ENCODE measurements at places on chromosomes 1 and 21.
A peak's percentile ranks its signal among the peaks of the same experiment; 100 is the strongest.

GRCh38 chr1:110068646-110069403 lies 1.6 kb downstream of the ALX3 start:
- DNase-seq = peak; percentile 52

DNA sequence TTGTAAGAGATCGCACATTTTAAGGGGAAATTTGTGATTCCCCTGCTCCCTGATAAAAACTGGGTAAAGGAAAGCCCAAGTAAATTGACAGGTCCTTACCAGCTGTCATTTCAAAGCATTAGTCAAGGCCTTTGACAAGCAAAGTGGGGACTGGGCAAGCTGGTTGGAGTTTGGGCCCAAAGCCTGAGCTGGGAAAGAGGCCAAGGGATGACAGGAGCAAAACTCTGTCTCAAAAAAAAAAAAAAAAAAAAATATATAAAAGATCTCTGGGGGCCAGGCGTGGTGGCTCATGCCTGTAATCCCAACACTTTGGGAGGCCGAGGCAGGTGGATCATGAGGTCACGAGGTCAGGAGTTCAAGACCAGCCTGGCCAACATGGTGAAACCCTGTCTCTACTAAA lies 36.9 kb downstream of the SLC2A1 start:
- DNase-seq = no peak

DNA sequence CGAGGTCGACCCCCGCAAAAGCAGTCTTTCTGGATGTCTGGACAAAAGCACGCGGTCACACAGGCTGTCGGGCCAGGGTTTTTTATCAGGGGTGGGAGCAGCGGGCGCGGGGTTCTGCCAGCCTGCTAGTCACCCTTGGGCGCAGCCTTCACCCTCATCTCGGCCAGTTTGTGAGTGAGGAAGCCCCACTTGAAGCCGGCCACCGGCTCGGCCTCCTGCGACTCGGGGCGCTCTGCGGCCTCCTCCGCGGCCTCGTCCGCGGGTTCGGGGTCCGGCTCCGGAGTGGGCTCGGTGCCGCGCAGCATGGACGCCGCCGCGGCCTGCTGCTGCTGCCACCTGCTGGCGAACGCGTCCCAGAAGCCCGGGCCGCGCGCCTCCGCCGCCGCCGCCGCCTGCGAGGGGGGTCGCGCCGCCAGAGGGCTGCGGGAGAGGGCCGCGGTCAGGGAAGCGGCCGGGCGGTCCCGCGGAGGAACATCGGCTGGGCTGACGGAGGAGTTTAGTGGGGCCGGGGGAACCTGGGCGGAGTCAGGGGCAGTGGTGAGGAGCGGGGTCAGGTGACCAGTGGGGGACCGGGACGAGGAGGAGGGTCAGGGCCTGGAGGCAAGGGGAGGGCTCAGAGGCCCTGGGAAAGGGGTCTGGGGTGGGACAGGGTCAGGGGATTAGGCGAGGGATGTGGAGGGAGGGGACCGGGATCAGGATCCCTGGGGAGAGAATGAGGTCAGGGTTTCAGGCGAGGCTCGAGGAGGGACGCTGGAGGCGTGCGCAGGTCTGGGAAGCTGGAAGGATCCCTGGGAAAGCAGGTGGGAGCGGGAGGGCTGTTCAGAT lies 4.5 kb downstream of the C1orf232 start:
- DNase-seq = peak; percentile 86

- no peak for DNase-seq
Observed at GRCh38 chr1:203828002-203828401, 32.6 kb downstream of the ZBED6 start.

DNA sequence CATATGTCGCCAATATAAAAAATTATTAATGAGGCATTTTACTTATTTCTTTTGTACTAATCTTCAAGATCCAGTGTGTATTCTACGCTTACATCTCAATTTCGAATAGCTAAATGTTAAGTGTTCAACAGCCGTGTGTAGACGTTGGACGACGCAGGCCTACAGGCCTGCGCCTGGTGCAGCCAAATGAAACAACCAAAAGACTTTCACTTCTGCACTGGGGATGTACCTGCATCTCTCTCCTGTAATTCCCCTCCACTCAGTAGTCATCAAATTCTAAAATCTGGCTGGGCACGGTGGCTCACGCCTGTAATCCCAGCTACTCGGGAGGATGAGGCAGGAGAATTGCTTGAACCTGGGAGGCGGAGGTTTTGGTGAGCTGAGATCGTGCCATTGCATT lies 76.8 kb upstream of the HNRNPU start:
- no peak for DNase-seq

DNA sequence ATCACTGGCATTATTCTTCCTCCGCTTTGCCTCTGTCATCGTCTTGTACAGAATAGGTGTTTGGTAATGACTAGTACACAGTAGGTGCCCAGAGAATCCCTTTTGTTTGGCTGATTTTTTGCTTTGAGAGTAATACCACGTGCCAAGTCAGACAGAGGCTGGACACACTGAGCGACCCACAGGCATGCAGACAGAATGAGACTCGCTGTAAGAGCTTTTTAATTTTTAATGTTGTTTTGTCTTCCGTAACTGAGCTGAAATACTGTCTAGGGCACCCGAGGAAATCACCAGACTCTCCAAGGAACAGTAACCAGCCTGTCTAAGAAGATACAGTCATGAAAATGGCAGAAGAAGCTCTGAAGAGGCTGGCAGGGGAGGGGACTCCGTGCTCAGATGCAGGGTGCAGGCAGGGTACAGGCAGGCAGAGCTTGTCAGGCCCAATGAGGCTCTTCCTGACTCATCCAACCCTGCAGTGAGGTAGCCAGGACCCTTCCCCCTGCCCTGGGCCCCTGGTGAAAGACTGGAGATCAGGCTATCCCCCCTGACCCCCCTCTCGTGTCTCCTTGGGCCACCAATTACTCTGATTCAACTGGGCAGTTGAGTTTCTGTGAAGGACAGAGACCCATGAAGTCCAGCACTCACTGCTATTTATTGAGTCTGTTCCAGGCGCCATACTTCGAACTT lies 60.1 kb upstream of the ECE1 start:
- DNase-seq = no peak

GRCh38 chr1:36128905-36129206 lies 3.8 kb upstream of the COL8A2 start:
- no peak for DNase-seq

- DNase-seq = no peak
Observed at GRCh38 chr1:183885142-183885735, 80.3 kb downstream of the RGL1 start.

DNA sequence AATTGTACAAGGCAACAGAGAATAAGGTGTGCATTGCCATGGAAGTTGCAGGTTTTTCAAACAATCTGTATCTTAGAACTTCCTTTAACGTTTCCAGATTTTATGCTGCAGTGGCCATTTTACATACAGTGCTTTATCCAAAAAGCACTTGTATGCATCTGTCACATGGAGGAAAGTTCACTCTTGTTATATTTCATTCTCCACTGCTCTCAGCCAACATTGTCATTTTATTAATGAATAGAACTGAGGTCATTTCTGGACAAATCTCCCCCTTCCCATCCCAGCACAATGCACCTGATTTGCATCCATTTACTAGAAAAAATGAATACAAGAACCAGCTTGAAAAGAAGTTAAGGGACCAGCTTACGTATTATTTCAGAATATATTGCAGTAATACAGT lies 342.0 kb downstream of the USP25 start:
- no peak for DNase-seq

- DNase-seq = no peak
Observed at GRCh38 chr1:56833088-56833487, 13.9 kb upstream of the FYB2 start.

DNA sequence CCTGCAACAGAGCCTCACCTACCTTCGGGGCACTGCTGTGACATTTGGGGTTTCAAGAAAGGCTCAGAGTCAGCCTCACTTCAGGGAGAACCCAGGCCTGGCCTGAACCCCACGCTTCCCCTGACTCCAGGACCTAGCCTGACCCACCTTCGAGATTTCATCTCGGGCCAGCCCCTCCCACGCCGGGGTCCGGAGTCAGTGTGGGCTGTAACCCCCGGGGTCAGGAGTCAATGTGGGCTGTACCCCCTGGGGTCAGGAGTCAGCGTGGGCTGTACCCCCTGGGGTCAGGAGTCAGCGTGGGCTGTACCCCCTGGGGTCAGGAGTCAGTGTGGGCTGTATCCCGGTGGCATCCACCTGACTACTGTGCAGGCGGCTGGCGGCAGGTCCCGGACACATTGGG lies 183.0 kb upstream of the RAB4A start:
- no peak for DNase-seq

DNA sequence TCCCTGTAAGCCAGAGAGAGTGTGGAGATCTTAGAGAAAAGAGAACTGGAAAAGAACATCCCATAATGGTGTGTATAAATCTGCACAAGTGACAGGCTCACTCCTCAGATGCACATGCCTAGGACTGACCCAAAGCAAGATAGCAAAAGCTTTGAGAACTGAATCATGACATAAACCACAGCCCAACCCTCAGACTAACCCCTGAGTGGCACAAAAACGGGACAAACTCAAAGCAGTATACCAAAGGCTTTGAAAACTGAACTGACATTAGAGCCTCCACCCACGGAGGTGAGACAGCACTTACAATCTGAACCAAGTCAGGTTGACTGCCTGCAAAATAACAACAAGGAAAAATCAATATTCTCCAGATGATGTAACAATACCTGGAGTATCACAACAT lies 70.8 kb downstream of the TIAM1 start:
- no peak for DNase-seq

- DNase-seq = no peak
Observed at GRCh38 chr1:212581034-212581433, 27.5 kb upstream of the ATF3 start.

DNA sequence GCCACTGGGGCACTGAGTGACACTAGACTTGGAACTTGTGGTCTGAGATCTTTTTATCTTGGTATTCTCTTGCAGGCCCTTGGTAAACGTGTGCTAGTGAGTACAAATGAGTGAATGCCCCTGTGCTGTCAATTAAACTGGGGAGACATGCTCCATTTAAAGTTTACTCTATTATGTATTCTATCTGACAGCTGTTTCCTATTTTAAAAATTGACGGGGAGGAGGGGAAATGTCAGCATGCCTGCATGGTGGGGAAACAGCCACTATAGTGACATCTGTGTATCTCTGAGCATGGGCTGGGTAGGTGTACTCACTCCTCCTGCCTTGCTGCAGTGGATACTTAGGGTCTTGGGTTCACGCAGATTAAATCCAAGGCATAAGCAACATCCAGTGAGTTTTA lies 59.0 kb upstream of the IKBKE start:
- DNase-seq = no peak

DNA sequence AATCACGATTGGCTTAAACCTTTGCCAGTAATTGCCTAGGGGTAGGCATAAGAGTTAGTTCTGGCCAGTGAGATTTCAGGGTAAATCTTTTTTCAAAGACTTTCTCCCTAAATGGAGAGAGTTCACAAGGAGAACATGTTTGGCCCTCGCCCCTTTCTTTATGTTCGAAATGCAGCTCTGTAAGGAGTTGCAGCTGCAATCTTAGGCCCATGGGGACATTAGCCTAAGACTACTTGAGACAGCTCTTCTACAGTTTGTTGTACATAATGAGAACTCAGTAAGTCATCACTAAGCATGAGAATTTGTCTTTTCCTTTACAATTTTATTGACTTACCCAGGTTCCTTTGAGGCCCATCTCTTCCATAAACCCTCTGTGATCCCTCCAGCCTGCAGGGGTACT lies 40.4 kb upstream of the GADD45A start:
- no peak for DNase-seq

DNA sequence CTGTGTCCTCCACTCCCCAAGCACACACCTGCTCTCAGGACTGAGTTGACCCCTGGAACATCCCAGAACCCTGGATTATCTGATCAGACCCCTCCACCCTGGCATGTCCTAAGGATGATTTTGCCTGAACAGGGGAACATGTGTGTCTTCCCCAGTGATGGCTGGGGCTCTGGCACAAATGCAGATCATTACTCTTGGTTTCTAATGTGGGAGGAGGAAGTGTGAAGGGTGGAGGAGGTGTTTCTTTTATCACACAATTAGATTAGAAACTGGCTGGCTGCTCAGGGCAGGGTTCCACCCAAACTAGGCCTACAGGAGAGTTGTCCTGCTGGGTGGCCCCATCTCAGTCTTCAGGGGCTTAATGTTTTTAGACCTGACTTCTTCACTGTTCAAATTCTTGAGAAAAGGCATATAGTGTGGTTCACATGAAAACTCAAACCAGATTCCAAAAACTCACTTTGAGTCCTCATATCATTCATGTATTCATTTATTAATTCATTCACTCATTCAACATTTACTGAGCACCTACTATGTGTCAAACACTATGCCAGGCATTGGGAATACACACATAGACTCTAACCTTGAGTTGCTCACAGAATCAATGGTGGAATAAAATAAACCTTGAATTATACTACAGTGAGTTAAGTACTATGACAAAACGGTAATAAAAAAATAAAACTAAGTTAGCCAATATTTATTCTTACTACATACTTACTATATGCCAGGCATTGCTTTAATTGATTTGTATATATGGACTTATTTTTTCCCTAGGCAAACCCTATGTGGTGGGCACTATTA lies 221.8 kb upstream of the JUN start:
- no peak for DNase-seq

- DNase-seq = no peak
Observed at GRCh38 chr21:45421846-45422775, 17.1 kb downstream of the COL18A1 start.

DNA sequence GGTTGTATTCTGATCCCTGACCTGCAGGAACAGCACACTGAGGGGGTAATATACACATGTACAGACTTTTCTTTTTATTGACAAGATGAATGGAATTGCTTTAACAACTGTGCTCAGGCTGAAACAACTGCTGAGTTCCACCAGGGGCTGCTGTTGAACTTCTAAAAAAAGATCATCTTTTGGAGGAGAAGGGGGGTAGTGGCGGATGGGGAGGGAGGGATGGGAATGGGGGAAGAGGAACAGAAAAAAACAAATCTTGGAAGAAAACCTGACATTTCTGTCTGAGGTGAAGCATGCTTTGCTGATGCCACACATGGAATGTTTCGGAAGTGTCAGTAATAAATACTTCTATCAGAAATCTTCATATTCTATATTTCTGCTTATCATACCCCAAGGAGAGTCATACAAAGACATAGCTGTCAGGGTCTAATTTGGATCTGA lies 75.0 kb downstream of the RWDD3 start:
- DNase-seq = peak; percentile 86

- no peak for DNase-seq
Observed at GRCh38 chr1:18464665-18465050, 16.1 kb upstream of the KLHDC7A start.

DNA sequence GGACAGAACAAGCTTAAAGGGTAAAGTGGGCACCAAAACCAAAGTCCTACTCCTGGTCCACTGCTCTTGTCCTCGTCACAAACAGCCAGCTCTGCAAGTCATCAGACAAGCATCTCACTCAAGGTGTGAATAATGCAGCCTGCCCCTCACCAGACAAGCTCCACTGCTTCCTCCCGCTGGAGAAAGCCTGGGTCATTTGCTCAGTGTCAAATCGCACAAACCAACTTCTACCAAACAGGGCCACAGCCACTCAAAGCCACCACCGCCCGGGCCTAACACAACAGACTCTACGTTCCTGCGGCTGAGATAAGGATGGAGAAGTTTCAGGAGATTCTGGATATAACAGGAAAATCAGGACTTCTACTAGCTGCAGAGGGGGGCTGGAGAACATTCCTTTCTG lies 3.3 kb downstream of the SSBP3 start:
- no peak for DNase-seq

Measured in GM23338 (cell line).